NCI-H1930 (cell line): ENCODE measurements at places on chromosomes 1 and 21.

GRCh38 chr21:36700295-36700970 is 1.5 kb downstream of the SIM2 start:
- no peak for DNase-seq

GRCh38 chr1:2840036-2840809 is 38.7 kb upstream of the TTC34 start:
- no peak for DNase-seq

DNA sequence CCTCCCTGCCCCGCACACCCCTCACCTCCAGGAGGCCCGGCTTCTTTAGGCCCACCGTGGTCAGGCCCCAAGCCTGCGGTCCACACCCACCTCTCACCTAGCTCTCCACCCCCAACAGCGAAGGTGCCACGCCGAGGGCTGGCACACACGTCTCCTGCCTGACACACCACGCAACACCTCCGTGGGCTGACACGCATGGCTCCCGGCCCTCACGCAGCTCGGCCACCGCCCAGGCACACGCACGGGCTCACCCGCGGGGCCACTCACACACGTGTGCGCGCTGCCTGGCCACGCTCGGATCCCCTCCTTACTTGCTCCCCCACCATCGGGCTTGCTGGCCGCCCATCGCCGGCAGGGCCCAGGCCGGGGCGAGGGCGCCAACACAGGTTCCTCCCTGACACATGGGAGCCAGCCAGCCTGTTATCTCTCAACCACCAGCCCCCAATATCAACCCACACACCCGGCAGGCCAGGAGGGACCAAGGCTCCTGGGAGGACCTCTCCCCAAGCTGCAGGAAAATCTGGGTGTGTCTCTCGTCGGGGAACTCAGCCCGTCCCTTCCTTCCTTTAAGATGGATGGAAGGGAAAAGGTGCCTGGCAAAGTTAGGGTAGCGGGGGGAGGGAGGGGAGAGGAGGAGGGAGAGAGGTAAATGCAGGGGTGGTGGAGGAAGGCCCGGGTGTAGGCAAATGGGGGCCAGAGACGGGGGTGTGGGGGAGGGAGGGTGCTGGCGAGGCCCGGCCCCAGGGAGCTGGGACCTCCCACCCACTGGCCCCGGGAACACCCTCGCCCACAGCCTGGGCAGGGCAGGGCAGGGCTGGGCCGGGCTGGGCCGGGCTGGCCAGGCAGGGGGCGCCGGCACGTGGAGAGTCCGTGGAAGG is 546 bp downstream of the ELOVL1 start:
- no peak for DNase-seq

DNA sequence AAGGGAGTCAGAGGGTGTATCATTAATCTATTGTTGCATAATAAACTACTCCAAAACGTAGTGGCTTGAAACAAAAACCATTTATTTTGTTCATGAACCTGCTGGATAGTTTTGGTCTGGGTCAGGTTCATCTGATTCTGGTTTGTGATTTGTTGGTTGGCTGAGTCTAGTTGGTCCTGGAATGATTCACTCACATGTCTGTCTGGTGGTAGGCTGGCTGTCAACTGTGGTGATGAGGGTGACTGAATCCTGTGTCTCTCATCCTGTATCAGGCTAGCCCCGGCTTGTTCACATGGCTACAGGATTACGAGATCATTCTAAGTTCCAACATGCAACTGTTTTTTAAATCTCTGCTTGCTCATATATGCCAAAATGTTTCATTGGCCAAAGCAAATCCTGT is 22.5 kb upstream of the SIKE1 start:
- no peak for DNase-seq

DNA sequence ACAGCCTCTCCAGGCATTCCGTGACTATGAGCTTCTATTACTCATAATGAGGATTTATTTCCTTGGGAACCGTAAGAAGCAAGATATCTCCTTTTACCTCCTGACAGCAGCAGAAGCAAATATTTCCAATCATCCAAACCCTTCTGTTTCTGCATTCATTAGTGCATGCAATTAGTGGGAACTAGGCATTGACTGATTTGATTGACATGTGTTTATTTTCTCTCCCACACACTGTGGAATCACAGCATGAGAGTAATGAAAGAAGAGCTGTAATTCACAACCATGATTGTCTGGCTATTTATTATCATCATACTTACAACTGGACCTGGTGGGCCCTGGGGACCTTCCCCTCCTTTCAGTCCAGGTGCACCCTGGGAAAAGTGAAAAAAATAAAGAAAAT is 146.8 kb downstream of the COL11A1 start:
- DNase-seq: peak; percentile 59

- no peak for DNase-seq
Observed at GRCh38 chr21:41952568-41953248, 1.1 kb downstream of the C2CD2 start.

- DNase-seq: no peak
Observed at GRCh38 chr1:59110271-59110670, 186.6 kb upstream of the FGGY start.

DNA sequence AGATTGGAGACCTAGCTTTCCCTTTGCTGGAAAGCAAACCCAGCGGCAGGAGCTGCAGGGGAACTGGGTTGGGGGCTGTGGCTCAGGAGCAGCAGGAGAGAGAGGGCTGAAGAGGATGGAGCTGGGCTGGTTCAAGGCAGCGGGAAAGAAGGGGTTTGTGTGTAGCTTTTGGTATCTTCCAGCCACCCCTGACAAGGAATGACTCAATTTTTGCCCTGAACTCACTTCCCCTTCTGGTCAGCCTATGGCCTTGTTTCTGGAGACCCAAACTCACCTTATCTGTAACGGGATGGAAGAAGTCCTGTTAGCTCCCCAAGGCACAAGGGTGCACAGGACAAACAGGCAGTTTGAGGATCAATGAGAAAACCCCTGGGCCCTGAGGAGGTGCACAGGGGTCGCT is 13.1 kb downstream of the C1orf115 start:
- DNase-seq: no peak

DNA sequence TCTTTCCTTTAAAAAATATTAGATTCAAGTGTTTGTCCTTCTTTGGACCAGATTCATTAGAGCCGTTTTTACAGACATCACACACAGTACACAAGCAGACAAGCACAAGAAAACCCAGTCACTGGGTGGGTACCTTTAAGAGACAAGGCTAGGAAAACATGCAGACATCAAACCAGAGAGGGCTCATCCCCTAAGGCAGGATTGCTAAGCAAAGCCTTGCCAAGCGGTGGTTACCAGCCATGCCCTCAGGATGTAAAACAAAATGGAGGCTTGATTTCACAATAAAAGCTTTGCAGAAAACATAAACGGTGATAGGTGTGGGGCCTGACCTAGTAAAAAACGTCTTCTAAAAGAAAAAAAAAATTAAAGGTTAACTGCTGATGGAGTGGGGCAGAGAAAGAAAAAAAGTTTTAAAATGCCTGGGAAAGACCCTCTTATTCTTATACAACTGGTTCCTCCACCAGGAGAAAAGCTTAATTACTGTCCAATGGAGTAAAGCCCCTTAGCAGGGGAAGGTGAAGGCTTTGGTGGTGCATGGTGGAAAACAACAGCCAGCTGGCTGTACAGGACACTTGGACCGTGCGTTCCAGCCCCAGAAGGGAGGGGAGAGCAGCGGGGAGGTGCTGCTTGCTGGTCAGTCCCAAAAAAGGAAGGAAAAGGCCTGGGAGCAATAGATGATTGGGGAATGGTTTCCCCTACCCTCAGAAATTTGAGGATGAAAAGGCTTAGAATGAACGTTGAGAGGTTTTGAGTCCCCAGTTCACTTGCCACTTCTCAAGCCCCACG is 30.4 kb upstream of the FMO1 start:
- DNase-seq: no peak

- DNase-seq: no peak
Observed at GRCh38 chr1:162281426-162281825, 95.2 kb downstream of the SPATA46 start.

DNA sequence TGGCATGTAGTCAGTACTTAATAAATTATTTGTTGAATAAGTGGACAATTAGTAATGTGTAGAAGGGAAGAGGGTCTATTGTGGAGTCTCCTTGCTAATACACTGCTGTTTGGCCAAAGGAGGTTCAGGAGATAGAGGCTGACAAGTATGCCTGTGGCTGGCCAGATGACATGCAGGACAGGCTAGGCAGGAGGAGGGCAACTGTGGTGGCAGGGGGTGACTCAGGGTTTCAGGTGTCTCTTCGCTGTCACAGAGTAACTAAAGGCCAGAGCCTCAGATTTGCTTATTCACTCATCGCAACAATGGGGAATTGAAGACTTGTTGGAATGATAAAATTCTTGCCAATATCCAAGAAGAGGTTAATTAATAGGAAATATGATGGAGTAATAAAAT is 33.1 kb downstream of the THRAP3 start:
- DNase-seq: no peak

DNA sequence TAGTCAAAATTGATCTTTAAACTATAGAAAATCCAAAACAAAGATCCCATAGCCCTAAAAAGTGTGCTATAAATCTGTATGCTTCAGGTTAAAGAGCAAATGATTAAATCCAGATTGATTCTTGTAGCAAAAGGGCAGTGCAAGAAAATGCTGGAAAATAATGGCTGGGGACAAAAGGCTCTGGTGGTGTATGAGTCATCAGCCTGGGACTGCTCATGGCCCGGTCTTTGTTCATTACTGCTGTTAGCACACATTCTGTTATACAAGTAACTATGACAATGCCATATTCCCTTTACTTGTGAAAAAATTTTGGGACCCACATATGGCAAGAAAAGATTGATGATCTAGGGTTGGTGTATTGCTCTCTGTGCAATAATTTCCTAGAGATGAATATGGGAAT is 89.1 kb downstream of the RWDD3 start:
- DNase-seq: no peak
